ENCODE measurements at places on chromosomes 7 and 10.
A peak's percentile ranks its signal among the peaks of the same experiment; 100 is the strongest.

DNA sequence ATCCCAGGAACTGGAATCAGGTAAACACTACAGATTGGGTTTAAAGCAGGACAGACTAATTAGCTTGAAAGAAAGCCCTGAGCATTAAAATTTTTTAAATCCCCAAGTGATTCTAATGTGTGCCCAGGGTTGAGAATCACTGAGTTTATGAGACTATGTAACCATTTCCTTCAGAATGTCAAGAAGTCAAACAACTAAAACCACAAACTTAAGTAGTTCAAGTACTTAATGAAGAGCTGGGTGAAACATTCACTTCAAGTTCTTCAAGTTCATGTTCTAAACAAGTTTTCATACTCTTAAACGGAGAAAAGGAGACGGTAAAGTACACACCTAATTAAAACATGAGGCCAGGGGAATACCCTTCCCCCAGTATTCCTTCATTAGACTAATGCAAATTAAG is 28.2 kb upstream of the TLL2 start:
- peak; percentile 62 for DNase-seq

DNA sequence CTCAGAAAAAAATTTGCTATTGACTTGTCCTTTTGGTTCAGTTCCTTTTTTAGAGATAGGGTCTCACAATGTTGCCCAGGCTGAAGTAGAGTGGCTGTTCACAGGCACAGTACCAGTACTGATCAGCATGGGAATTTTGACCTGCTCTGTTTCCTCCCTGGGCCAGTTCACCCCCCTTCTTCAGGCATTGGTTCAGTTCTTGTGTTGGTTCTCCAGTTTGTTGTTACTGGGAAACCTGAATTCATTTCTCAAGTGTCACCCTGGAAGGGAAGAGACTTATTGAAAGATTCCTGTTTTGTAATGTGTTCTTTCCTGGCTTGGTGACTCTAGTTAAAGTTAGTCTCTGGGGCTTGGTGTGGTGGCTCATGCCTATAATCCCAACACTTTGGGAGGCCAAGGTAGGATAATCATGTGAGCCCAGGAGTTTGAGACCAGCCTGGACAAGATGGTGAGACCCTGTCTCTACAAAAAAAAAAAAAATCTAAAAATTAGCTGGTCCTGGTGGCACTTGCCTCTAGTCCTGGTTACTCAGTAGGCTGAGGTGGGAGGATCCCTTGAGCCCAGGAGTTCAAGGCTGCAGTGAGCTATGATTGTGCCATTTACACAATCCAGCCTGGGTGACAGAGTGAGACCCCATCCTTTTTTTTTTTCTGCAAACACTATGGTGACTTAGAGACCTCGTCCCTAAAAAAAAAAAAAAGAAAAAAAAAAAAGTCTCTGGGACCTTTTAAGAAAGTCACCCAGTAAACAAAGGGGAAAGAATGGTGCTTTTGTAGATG is 52.7 kb downstream of the CNNM2 start:
- DNase-seq = no peak

DNA sequence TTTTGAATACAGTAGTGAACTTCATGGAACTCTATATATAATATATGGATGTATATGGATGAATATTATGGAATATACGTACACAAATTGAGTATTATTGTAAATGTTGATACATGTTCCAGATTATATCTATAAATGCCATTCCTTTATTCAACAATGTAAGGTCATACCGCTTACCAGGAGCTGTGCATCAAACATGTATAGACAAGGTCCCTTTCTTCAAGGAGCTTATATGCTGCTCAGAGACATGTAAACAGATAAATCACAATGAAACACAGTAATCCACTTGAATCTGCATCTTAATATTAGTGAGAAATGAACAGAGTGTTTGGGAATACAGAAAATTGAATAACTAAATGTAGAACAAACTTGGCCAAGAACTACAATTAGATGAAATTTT is 898 bp upstream of the SEM1 start:
- DNase-seq = no peak

DNA sequence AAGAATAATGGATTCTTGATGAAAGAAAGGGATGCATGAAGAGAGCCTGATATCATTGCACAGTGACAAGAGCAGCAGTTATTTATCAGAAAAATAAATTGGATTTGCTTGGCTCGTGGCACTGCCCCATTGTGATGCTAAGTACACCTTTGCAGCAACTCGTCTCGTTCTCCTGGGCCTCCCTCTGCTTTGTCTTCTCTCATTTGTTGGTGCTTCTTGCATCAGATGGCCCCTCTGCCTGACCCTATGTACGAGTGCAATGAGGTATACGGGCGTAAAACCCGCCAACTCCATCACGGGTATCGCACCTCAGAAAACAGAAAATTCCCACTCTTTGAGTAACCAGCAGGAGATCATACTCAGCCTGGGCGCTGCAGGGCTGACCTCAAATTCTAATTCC is 107.2 kb upstream of the C10orf90 start:
- no peak for DNase-seq

- DNase-seq = peak; percentile 4
Observed at GRCh38 chr7:20642166-20642565, 26.7 kb downstream of the ABCB5 start.

- DNase-seq = no peak
Observed at GRCh38 chr7:39678930-39679709, 55.7 kb downstream of the RALA start.

GRCh38 chr7:70480927-70481569 is 650.9 kb upstream of the GALNT17 start:
- no peak for DNase-seq

- peak; percentile 49 for DNase-seq
Observed at GRCh38 chr7:128831994-128832879, 2.0 kb downstream of the FLNC start.
